ENCODE measurements at places on chromosomes 16 and 17.

DNA sequence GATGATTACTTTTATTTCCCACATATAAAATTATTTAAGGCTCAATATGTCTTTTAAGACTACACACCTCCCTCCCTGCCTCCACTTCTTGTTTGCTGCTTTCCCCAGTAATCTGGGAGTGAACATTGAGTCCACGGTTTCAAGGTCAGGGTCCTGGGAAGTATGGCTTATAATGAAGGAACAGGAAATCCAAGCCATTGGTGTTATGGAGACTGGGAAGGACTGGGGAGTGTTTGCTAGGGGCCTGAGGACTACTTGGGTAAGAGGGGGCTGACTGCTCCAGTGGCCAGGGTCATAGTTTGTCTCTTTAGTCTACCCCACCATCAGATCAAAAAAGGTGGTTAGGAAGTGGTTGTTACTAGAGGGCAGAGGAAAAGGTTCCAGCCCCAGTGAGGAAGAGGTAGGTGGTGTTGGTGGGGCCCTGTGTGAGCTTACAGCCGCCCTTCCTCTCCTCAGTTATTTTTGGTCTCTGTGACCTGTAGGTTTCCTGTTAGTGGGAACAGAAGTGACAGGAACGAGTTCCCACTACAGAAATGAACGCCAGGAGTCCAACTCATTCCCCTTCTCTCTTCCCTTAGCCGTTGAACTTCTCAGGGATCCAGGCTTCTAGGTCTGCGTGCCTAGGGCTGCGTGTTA is 742 bp upstream of the SLC16A13 start:
- no peak for DNase-seq

GRCh38 chr16:58054289-58054688 is 28.7 kb downstream of the MMP15 start:
- DNase-seq: no peak

GRCh38 chr17:81097943-81098308 is 63.0 kb downstream of the BAIAP2 start:
- no peak for DNase-seq

DNA sequence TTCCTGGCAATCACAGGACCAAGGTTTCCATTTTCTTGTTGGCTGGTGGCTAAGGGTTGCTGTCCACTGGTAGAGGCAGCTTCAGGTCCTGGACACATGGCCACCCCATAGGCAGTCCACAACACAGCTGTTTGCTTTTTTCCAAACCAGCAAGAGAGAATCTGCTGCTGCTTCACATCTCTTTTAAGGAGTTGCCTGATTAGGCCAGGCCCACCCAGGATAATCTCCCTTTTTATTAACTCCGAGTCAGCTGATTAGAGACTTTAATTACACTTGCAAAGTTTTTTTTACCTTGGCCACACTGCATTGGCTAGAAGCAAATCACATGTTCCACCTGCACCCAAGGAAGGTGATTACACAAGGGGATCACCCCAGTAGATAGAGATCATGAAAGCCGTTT is 106.6 kb upstream of the IRX6 start:
- no peak for DNase-seq

GRCh38 chr16:9119795-9120194 is 28.4 kb downstream of the HAPSTR1 start:
- no peak for DNase-seq

GRCh38 chr17:81925860-81926450 is 1.6 kb downstream of the MAFG start:
- DNase-seq: no peak

- no peak for DNase-seq
Observed at GRCh38 chr17:77480199-77480508, 339.4 kb downstream of the SEC14L1 start.

GRCh38 chr16:54546521-54546920 is 259.9 kb upstream of the IRX3 start:
- no peak for DNase-seq

GRCh38 chr17:77210946-77211541 is 70.3 kb downstream of the SEC14L1 start:
- DNase-seq: no peak
